ENCODE measurements at places on chromosomes 5 and 9. TPM values are rescaled to one million over a fixed set of nuclear protein-coding genes. Genes with fewer than 3 reads are reported as not detected.
A peak's percentile ranks its signal among the peaks of the same experiment; 100 is the strongest.

DNA sequence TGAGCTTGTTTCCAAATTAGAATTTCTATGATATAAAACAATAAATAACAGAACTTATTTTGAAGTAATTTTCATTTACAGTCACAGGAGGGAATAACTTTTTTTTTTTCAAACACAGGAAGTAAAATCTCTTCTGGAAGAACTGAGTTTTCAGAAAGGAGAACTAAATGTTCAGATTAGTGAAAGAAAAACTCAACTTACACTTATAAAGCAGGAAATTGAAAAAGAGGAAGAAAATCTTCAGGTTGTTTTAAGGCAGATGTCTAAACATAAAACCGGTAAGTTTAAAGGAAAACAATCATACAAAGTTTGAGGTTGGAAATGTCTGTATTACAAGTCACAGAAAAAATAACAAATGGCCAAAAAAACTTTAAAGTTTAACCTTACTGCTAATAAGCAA is 41.6 kb downstream of the RAB14 start:
- no peaks in the 10 kb centered on the region for H3K4me1 ChIP-seq
- no peak for DNase-seq
- H3K4me3 ChIP-seq: no peak overlapping the region
- no peaks in the 10 kb centered on the region for H3K27me3 ChIP-seq
- no peaks in the 10 kb centered on the region for H3K36me3 ChIP-seq
- H3K27ac ChIP-seq: no peak overlapping the region

DNA sequence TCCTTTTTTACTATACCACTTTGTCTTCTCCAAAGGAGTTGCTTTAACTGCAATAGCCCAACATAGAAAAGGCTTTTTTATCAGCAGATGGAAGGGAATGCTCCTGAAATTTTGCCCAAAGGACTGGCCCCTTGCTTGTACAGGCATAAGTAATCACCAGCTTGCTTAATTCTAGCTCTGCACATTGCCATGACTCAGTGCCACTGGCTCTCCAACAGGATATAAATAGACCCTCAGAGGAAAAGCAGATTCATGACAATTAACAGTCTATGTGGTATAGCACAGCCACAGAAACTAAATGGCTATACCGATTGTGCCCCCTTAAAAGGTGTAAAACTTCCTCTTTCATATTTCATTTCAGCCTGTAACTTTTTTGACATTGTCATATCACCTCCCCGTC is 227.0 kb downstream of the ZNF608 start:
- no peak overlapping the region for H3K4me3 ChIP-seq
- H3K4me1 ChIP-seq: no peaks in the 10 kb centered on the region
- DNase-seq: no peak
- H3K27me3 ChIP-seq: no peaks in the 10 kb centered on the region
- H3K36me3 ChIP-seq: no peaks in the 10 kb centered on the region
- H3K27ac ChIP-seq: no peak overlapping the region

- DNase-seq: no peak
- H3K36me3 ChIP-seq: no peaks in the 10 kb centered on the region
- no peaks in the 10 kb centered on the region for H3K4me1 ChIP-seq
- H3K27me3 ChIP-seq: no peaks in the 10 kb centered on the region
- H3K4me3 ChIP-seq: no peak overlapping the region
These were observed 49.0 kb downstream of the ADAMTS2 start for GRCh38 chr5:179296150-179296821.

DNA sequence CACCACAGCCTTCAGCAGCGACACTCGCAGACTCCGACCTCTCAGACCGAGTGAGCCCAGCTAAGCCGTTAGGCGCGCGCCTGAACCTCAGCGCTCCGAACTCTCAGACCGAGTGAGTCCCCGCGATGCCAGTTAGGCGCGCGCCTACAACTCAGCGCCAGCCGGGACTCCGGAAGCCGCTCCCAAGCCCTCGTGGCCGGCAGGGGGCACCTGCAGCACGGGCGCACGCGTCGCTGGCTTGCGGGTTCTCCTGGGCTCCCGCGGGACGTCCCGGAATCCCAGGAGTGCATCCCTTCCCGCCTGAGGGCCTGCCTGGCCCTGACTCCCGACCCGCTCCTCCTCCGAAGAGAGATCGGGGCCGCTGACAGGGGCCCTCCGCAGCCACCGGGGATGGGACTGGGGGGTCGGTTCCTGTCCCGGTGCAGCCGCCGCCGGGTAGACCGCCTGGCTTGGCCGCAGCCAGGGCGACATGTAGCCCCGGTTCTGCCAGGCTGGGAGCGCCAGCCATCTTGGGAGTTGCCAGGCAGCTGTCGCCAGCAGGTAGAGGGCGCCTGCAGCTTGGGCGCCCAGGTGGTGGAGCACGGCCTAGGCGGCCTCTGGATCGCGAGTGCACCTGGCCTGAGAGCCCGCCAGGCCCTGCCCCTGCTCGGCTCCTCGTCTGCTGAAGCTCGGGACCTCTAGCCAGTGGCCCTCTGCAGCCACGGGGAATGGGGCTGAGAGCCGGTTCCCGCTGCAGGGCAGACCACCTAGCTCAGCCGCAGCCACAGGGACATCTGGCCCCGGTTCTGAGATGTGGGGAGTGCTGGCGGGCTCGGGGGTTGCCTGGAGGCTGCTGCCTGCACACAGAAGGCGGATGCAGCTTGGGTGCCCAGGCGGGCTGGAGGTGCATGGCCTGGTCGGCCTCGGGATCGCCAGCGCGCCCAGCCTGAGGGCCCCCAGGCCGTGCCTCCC is at the start of gene ANKRD18A:
Gene ANKRD18A, minus strand, starts transcription at position 114 of the 951 bp plus-strand sequence. CDS start 311 bp downstream, outside the sequence.
- H3K36me3 ChIP-seq: no peaks in the 10 kb centered on the region
- peak; percentile 66 for DNase-seq
- H3K27ac ChIP-seq: peak within 1 kb of the TSS; percentile 73
- H3K4me1 ChIP-seq: no peaks in the 10 kb centered on the region

GRCh38 chr9:70441622-70442021 is 27.2 kb upstream of the KLF9 start:
- no peaks in the 10 kb centered on the region for H3K4me1 ChIP-seq
- no peaks in the 10 kb centered on the region for H3K27me3 ChIP-seq
- H3K36me3 ChIP-seq: no peaks in the 10 kb centered on the region
- no peak for DNase-seq
- H3K4me3 ChIP-seq: no peak overlapping the region

DNA sequence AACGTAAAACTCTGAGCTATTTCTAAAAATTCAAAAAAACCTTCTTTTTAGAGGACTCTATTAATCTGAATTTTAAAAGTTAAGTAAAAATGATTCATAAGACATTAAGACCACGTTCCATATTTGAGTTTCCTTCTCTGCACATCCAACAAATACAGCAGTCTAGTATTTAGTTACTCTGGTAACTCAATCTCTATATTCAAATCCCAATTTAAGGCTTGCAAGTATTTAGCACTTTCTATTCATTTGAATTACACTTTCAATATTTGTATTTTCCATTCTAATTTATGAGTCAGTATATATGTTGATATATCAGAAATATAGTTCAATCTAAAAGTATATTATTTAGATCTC is 17.7 kb downstream of the RFX3 start:
- no peaks in the 10 kb centered on the region for H3K27me3 ChIP-seq
- H3K4me3 ChIP-seq: no peak overlapping the region
- no peaks in the 10 kb centered on the region for H3K4me1 ChIP-seq

GRCh38 chr5:63400079-63400478 is 562.2 kb downstream of the HTR1A start:
- no peak for DNase-seq
- H3K27ac ChIP-seq: no peak overlapping the region
- no peaks in the 10 kb centered on the region for H3K36me3 ChIP-seq
- no peak overlapping the region for H3K4me3 ChIP-seq
- no peaks in the 10 kb centered on the region for H3K4me1 ChIP-seq

DNA sequence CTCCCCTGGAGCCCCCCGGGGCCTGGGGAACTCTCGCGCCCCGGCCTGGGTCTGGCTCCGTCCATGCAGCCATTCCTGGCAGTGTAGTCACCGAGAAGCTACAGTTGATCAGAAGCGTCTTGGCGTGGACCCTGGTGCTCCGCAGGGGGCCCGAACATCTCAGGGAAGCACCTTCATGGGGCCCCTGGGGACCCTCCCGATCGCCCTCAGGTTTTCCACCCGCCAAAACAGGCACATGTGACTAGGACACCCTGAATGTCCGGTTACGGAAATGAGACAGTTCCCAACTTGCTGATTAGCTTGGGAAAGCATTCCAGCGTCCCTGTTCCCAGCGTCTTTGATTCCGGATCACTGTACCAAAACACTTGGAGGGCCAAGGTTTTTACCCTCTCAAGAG is 472 bp downstream of the FBXO4 start:
- DNase-seq: peak; percentile 24
- H3K27ac ChIP-seq: peak overlapping the region; percentile 97
- H3K36me3 ChIP-seq: no peaks in the 10 kb centered on the region

- no peak for DNase-seq
- no peak overlapping the region for H3K4me3 ChIP-seq
- H3K27ac ChIP-seq: no peak overlapping the region
- H3K36me3 ChIP-seq: no peaks in the 10 kb centered on the region
- H3K27me3 ChIP-seq: no peaks in the 10 kb centered on the region
- no peaks in the 10 kb centered on the region for H3K4me1 ChIP-seq
These were observed 78.3 kb upstream of the POU5F2 start for GRCh38 chr5:93819668-93820067.

DNA sequence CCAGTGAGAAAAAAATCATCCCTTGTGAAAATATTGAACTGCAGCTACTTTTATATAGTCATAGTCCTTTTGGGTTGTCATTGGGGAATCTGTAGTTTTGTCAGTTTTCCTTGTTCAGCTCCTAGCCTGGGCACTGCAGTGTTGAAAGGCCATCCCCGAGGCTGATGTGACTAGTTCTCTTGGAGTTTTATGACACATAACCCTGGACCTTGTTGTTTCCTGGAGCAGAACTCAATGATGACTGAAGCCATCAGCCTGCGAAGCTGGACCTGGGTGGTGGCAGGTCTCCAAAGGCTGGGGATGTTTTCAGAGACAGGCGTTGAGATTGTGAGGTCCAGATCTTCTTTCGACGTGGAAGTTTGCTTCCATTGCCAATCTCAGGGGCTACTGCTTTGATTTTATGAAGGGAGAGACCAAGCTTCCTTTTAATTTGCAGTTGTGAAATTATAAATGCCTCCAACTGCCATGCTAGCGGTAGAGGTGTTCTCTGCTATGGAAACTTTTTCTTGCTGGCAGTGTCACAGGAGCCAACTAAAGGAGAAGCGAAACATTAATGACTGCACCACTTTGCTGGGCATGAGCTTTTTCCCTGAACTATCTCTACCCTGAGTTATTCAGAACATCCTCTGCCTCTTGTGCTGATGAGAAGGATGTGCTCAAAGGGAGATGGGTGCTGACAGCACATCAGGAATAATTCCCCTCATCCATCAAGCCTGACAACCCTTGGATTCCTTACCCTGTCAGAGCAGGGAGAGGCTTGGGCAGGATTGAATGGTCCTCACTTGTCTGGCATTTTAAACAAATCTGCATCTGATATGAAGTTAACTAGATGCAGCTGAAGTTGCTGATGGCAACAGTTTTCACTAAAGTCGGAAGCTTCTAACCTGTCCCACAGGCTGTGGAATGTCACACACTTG is 209.6 kb downstream of the MAST4 start:
- H3K27ac ChIP-seq: no peak overlapping the region
- H3K4me1 ChIP-seq: no peaks in the 10 kb centered on the region
- H3K4me3 ChIP-seq: no peak overlapping the region

- H3K4me1 ChIP-seq: no peaks in the 10 kb centered on the region
- DNase-seq: no peak
- H3K27ac ChIP-seq: no peak overlapping the region
- no peaks in the 10 kb centered on the region for H3K27me3 ChIP-seq
- no peak overlapping the region for H3K4me3 ChIP-seq
These were observed 21.8 kb upstream of the PRUNE2 start for GRCh38 chr9:76927540-76928240.

DNA sequence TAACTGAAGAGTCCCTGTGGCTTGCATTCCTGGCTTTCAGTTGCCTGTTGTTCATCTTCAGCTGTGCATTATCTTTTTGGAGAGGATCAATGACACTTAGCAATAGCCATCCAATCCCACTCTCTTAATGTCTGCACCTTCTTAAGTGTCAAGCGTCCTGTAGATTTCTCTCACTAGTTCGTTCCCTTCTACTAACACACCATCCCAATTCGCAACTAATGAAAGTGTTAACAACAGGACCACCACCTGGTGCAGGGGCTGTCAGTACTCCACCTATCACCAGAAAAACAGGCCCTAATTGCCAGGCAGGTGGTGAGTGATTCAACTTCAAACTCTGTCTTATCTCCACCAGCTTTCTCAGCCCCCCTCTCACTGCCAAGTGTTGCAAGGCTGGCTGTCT is 169.4 kb upstream of the EFNA5 start:
- H3K4me1 ChIP-seq: no peaks in the 10 kb centered on the region
- H3K36me3 ChIP-seq: no peaks in the 10 kb centered on the region
- H3K27me3 ChIP-seq: no peaks in the 10 kb centered on the region
- H3K27ac ChIP-seq: no peak overlapping the region
- no peak for DNase-seq
- H3K4me3 ChIP-seq: no peak overlapping the region

GRCh38 chr5:56147106-56147505 is 86.0 kb downstream of the ANKRD55 start:
- H3K4me1 ChIP-seq: no peaks in the 10 kb centered on the region
- no peak overlapping the region for H3K27ac ChIP-seq
- DNase-seq: no peak

DNA sequence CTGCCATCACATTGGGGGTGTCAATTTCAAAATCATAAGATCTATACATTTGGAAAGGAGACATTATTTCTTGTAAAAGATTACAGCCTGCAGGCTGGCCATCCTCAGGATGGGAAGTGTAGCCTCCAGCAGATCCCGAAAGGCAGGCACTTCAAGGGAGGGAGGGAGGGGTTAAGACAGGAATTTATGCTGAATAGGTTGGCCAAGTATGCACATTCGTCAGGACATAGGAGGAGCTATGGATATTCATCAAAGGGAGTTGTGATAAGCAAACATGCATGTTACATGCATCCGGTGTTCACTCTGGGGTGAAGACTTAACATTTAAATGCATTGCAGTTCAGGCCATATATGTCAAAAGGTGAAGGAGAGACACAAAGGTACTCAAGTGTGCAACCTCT is 119.4 kb downstream of the CEP120 start:
- H3K36me3 ChIP-seq: no peaks in the 10 kb centered on the region
- H3K4me1 ChIP-seq: no peaks in the 10 kb centered on the region
- H3K4me3 ChIP-seq: no peak overlapping the region
- H3K27me3 ChIP-seq: no peaks in the 10 kb centered on the region
- no peak overlapping the region for H3K27ac ChIP-seq
- no peak for DNase-seq

- H3K27me3 ChIP-seq: no peaks in the 10 kb centered on the region
- H3K27ac ChIP-seq: no peak overlapping the region
- peaks cover 8% of the 10 kb centered on the region for H3K36me3 ChIP-seq
- H3K4me1 ChIP-seq: no peaks in the 10 kb centered on the region
These were observed 45.0 kb upstream of the PHF2 start for GRCh38 chr9:93531374-93531773.

GRCh38 chr5:13251623-13252376 is 692.7 kb downstream of the DNAH5 start:
- no peaks in the 10 kb centered on the region for H3K36me3 ChIP-seq
- no peaks in the 10 kb centered on the region for H3K27me3 ChIP-seq
- H3K27ac ChIP-seq: no peak overlapping the region
- no peak for DNase-seq
- no peaks in the 10 kb centered on the region for H3K4me1 ChIP-seq

PRLR gene
- 28.8 TPM for total RNA-seq

ADAMTS12 gene
- total RNA-seq: 15.0 TPM

SNX18 gene
- 29.2 TPM for total RNA-seq

ANGPTL2 gene
- 51.8 TPM for total RNA-seq

SHC3 gene
- total RNA-seq: 6.7 TPM

ORM2 gene
- not detected for total RNA-seq

DIRAS2 gene
- under 0.01 TPM for total RNA-seq
